Endothelial cell of umbilical vein (primary cell): ENCODE measurements at places on chromosomes 4 and X.

DNA sequence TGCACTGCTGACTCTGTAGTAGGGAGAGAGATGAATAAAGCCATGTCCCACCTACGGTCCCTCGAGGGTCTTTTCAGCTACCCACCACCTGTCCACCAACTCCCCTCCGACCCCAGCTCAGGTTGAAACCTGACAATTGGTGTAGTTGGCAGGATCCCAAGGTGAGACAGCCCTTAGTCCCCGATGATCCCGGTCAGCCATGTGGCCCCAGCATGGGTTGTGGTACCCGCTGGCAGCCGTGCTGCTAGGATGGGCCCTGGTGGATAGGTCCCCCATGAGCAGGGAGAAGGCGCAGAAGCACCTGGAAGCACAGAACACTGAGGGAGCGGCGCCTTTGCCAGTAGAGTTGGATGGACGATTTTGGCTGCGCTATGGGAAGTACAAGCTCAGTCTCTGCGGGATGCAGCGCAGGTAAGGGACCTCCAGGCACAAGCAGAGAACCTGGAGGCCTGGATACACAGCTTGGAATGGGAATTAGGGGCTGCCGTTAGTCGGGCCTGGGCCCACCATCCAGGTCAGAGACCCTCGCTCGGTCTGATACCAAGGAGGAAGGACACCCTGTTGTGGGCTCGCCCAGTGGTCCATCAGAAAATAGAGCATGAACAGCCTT lies 694.6 kb upstream of the AGA start:
- no peak for DNase-seq

DNA sequence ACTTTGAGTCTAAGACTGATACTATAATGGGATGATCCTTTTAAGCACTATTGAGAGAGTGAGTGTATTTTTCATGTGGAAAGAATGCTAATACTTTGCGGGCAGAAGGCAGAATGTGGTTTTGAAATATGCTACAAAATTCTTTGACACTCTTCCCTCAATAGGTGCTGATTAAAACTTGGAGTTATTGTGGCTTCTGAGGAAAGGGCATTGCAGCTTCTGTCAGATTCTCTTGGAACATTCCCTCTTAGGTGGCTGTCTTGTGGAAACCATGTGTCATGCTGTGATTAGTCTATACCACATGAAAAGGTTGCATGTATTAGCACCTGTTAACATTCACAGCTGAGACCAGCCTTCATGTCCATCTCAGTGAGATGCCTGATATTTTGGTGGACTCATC lies 547.0 kb downstream of the STIM2 start:
- DNase-seq: no peak

DNA sequence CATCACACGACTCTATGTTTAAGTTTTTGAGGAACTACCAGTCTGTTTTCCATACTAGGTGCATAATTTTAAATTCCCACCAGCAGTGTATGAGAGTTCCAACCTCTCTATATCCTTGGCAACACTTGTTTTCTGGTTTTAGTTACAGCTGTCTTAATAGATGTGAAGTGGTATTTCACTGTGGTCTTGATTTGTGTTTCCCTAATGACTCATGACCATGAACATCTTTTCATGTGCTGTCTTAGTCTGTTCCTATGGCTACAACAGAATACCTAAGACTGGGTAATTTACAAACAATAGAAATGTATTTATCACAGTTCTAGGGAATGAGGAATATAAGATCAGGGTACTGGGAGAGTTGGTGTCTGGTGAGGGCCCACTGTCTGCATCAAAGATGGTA lies 51.5 kb upstream of the GPR78 start:
- DNase-seq: no peak

GRCh38 chr4:9936129-9936644 lies 85.1 kb downstream of the SLC2A9 start:
- no peak for DNase-seq

GRCh38 chr4:13984991-13985800 lies 357.7 kb upstream of the BOD1L1 start:
- DNase-seq: no peak

DNA sequence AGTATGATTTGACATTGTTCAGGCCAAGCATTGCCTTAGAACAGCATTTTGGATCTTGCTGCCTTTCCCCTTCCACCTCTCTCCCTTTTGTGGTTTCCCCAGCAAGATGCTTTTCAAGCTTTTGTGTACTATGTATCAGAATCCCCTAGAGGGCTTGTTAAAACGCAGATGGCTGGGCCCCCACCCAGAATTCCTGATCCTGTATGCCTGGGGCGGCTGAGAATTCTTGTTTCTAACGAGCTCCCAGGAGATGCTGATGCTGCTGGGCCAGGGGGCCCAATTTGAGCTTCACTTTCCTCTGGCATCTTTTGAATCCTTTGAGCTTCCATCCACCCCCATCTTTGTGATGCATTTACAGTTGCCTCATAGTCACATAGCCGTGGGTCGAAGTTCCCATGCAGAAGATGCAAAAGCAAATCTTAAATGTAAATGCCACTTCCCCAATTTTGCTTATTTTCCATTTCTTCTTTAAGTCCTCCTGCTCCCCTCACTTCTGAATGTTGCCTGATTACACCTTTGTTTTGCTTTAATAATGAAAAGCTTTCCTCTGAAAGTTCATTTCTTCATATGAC lies 18.5 kb downstream of the HCCS start:
- no peak for DNase-seq

- peak; percentile 76 for DNase-seq
Measured at GRCh38 chr4:77022560-77023179, 53.1 kb downstream of the CCNI start.

DNA sequence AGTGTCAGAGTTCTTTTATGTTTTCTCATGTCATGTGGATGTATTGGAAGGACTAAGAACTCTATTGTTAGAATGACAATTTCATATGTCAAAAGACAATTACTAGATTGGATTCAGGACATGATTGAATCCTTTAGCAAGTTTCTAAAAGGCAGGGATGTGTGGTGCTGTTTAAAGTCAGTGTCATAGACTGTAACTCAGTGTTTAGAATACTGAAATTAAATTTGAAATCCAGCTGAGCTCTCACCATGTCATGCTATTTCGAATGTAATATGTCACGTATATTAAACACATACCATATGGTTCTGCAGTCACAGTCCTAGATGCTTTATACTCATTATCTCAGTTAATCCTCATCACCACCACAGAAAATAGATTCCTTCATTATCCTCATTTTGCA lies 7.8 kb downstream of the GUCY1B1 start:
- DNase-seq: no peak

GRCh38 chr4:8507624-8508023 lies 67.0 kb downstream of the TRMT44 start:
- no peak for DNase-seq

DNA sequence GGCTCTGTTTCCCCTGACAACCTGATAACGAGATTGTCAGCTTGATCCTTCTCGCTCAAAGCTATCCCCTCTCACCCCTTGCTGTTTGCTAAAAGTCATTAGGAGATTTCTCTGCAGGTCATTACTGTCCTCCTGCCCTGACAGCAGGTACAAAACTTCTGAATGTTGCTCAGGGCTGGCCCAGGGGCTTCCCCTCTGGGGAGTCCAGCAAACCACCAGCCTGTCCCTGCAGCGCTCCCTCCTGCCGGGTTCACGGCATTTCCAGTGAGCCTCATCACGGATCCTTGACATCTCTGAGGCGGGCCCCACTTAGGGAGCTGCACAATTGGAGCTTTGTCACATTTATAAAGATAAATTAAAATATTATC lies 5.2 kb upstream of the SORCS2 start:
- no peak for DNase-seq

DNA sequence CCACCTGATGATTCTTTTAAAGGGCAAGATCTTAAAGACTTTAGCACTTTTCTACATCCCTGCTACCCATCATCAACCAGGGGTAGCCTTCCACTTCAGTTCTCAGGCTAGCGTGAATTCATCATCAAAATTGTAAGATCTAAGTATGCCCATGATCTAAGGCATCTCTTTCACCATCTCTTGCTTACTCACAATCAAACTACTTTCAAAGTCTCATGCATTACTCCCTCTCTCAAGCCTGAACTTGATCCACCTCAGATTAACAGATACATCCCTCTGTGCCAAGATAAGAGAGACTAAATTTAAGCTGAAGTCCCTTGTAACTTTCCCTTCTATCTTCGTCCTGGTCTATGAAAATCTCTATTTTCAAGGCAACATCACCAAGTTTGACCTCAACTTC lies 62.8 kb downstream of the DHX15 start:
- no peak for DNase-seq

DNA sequence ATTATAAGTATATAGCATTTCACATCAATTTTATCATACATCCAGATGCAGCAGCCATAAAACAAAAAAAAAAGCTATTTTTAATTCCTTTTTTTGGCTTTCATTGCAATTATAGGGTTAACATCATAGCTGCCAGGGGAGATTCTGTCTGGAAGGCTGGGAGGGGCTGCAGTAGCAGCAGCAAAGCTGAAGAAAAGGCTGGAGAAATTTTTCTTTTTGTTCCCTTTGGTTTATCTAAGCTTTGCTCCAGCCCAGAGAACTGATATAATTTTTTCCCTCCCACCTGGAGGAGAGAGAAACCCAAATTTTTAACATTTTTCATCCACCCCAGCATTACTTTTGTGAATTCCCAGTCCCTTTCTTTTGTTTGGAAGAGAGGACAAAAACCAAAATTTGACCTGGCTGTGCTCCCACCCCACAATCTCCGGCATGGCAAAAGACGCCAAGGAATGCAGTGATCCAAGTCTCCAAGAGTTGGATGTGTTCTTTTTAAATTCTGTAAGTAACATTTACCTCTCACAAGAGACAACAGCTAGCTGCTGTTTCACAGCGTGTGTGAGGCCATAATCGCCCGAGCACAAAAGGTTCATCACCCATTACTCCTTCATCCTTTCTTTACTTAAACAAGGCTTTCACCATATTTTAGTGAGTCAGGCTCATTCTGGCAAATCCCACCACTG lies 25.1 kb upstream of the FAM156A start:
- no peak for DNase-seq

- no peak for DNase-seq
Measured at GRCh38 chrX:139877710-139878414, 55.0 kb downstream of the ATP11C start.

DNA sequence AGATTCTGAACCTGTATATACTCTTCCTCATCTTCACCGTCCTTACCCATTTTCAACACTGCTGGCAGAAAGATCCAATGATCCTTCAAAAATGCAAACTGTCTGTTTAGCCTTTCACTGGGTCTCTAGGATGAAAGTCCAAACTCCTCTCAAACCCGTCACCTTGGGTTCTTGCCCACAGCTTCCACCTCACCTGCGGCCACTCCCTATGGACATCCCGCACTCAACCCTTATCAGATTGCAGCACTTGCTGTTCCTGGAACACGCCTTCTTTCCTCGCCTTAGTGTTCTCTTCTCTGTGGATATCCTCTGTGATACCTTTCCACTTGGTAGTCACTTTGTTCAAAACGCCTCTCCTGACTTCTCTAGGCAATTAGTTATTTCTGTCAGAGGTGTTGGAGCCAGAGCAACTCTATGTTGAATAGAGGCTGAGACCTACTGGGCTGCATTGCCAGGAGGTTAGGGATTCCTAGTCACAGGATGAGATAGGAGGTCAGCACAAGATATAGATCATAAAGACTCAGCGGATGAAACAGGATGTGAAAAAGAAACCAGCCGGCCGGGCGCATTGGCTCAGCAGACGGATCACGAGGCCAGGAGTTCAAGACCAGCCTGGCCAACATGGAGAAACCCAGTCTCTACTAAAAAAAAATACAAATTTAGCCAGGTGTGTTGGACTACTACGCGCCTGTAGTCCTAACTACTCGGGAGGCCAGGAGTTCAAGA lies 4.2 kb upstream of the NOCT start:
- DNase-seq: no peak

DNA sequence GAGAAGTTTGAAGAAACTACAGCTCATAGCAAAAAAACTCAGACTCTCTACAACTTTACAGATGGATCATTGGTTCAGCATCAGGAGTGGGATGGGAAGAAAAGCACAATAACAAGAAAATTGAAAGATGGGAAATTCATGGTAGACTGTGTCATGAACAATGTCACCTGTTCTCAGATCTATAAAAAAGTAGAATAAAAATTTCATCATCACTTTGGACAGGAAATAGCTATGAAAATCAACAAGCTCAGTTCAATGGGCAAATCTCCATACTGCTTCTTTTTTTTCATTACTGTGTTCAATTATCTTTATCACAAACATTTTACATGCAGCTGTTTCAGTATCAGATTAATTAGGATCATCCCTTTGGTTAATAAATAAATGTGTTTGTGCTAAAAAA lies 76.5 kb upstream of the RAPGEF2 start:
- no peak for DNase-seq

- DNase-seq: no peak
Measured at GRCh38 chr4:115945026-115945425, 831.6 kb upstream of the NDST4 start.

DNA sequence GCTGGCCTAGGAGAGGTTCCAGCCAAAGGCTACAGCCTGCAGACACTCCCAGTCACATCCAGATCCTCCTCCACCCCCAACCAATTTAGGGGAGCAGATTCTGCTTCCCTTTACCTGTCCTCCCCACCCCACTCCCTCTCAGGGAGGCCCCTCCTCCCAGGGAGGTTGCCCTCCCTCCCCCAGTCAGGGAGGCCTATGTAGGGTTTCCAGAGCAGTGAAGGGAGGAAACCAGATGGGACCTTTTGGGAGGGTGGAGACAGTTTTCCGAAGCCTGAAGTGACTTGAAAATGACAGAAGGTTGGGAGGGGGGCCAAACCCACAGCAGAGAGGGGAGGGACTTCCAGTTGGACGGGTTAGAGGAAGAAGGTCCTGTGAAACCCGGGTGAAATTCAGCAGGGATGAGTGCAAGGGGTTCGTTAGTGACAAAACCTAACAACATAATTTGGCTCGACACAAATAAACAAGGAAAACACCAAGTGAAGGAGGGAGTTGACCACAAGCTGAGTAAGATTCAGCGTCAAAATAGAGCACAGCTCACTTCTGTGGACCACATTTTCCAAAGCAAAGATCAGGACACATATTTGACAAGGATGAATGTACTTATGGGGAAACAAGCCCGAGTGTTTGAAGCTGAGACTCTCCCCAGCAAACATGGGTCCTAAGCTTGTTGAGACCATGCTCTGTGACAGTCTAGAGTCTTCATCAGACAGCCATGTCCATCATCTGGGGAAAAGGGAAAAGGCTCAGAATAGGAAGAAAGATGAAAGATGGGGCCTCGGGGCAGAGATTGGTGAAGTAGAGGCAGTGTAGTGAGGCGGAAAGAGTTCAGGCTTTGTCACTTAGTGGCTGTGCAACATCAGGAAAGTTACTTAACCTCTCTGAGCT lies 46.4 kb downstream of the PRPS1 start:
- no peak for DNase-seq

DNA sequence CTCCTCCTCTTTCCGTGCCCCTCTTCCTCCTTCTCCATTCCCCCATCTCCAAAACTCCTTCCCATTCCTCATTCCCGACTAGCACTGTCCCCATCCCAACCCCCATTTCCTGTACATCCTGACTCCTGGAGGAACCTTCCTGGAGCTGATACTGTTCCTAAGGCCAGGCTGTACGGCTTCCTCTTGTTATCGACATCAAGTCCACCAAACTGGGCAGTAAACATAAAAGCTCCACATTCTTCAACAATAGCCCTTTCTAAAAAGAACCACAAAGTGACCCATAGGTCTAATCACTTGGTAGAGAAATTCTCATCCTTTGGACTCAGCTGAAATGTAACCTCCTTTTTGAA lies 22.9 kb downstream of the AWAT2 start:
- DNase-seq: peak; percentile 61
